ENCODE measurements at places on chromosomes 1 and 21. TPM values are rescaled to one million over a fixed set of nuclear protein-coding genes. Genes with fewer than 3 reads are reported as not detected.
A peak's percentile ranks its signal among the peaks of the same experiment; 100 is the strongest.

GRCh38 chr1:11391327-11391726 lies 87.6 kb upstream of the DISP3 start:
- H3K4me3 ChIP-seq, result no peak overlapping the region
- no peaks in the 10 kb centered on the region for H3K36me3 ChIP-seq
- H3K27me3 ChIP-seq, result peaks cover 78% of the 10 kb centered on the region
- no peak overlapping the region for H3K27ac ChIP-seq
- DNase-seq, result no peak
- no peaks in the 10 kb centered on the region for H3K4me1 ChIP-seq

DNA sequence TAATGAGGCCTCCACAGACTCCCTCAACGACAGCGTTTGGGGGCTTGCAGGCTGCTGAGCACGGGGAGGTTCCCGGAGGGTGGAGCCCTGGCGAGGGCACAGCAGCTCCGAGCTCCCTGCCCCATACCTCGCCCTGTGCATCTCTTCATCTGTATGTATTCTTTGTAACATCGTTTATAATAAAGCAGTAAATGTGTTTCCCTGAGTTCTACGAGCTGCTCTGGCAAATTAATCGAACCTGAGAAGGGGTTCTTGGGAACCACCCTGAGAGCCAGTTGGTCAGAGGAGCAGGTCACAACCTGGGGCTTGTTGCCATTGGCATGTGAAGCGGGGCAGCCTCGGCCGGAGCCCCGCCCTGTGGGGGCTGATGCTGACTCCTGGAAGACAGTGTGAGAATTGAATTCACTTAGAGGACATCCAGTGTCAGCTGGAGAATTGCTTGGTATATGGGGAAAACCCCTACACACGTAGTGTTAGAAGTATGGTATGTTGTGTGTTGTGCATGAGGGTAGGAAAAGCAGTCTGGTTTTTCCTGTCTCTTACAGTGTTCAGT lies 11.5 kb downstream of the SLC37A1 start:
- peak overlapping the region; percentile 60 for H3K27ac ChIP-seq
- H3K36me3 ChIP-seq, result peaks cover 2% of the 10 kb centered on the region
- H3K4me3 ChIP-seq, result no peak overlapping the region
- no peaks in the 10 kb centered on the region for H3K27me3 ChIP-seq
- peaks cover 54% of the 10 kb centered on the region for H3K4me1 ChIP-seq

- no peaks in the 10 kb centered on the region for H3K27me3 ChIP-seq
- H3K4me3 ChIP-seq, result no peak overlapping the region
- H3K4me1 ChIP-seq, result peaks cover 12% of the 10 kb centered on the region
- no peaks in the 10 kb centered on the region for H3K36me3 ChIP-seq
- DNase-seq, result no peak
Measured at GRCh38 chr1:8689431-8690252, 127.8 kb downstream of the RERE start.

DNA sequence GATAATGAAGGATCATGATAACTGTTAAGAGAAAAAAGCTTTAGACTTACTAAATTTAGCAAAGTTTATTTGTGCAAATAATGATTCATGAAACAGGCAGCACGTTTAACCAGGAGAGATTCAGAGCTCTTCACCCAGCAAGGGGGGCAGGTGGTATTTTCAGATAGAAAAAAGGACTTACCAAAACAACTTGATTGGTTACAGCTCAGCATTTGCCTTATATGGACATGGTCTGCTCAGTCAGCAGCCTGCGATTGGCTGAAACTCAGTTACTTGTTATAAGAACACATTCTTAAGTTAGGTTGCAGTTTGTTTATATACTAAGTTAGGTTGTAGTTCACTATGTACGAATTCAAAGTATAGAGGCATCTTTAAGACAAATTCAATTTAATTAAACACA lies 165.6 kb downstream of the DUSP10 start:
- H3K36me3 ChIP-seq, result no peaks in the 10 kb centered on the region
- H3K4me3 ChIP-seq, result no peak overlapping the region
- no peak for DNase-seq
- no peaks in the 10 kb centered on the region for H3K27me3 ChIP-seq

GRCh38 chr1:195745189-195746010 lies 862.8 kb downstream of the KCNT2 start:
- no peak overlapping the region for H3K4me3 ChIP-seq
- H3K27ac ChIP-seq, result no peak overlapping the region
- H3K36me3 ChIP-seq, result no peaks in the 10 kb centered on the region
- no peaks in the 10 kb centered on the region for H3K4me1 ChIP-seq
- no peaks in the 10 kb centered on the region for H3K27me3 ChIP-seq
- no peak for DNase-seq

DNA sequence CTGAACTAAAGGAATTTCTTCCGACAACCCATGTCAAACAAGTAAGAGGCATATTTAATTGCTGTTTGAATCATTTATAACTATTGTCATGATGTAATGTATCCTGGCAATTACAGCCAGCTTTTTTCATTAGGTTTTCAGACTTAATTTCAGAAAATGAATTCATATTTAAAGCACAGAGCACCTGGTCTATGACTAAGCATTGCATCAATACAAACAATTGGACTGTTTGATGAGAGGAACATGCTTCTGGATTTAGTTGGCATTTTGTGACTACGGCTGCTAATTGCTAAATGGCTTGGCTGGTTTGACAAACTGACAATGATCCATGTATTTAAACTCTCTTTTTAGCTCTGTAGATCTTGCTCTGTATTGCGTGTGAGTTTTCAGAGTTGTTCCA lies 853.4 kb downstream of the NCAM2 start:
- H3K4me3 ChIP-seq, result no peak overlapping the region
- no peaks in the 10 kb centered on the region for H3K4me1 ChIP-seq
- H3K27ac ChIP-seq, result no peak overlapping the region
- no peak for DNase-seq
- H3K36me3 ChIP-seq, result no peaks in the 10 kb centered on the region

- no peak overlapping the region for H3K4me3 ChIP-seq
- H3K27ac ChIP-seq, result no peak overlapping the region
- DNase-seq, result no peak
Measured at GRCh38 chr21:18384771-18385170, 18.8 kb downstream of the TMPRSS15 start.

DNA sequence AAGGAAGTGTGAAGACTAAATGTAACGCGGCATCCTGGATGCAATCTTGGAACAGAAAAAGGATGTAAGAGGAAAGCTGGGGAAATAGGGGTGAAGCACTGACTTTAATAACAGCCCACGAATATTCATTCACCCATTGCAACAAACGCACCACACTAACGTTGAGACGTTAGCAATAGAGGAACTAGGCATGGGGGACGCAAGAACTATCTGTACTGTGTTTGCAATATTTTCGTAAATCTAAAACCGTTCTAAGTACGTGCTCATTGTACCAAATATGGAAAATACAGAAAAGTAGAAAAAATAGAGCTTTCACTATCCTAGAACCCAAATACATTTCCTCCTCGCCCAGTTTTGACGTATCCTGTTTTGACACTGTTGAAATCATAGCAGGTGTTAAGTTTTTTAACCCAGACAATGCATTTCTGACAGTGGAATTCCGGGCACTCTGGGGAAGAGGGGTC lies 3.9 kb downstream of the LAPTM5 start:
- H3K27me3 ChIP-seq, result no peaks in the 10 kb centered on the region
- H3K4me1 ChIP-seq, result peaks cover 81% of the 10 kb centered on the region
- no peak for DNase-seq
- no peak overlapping the region for H3K4me3 ChIP-seq
- H3K27ac ChIP-seq, result peak overlapping the region; percentile 98

DNA sequence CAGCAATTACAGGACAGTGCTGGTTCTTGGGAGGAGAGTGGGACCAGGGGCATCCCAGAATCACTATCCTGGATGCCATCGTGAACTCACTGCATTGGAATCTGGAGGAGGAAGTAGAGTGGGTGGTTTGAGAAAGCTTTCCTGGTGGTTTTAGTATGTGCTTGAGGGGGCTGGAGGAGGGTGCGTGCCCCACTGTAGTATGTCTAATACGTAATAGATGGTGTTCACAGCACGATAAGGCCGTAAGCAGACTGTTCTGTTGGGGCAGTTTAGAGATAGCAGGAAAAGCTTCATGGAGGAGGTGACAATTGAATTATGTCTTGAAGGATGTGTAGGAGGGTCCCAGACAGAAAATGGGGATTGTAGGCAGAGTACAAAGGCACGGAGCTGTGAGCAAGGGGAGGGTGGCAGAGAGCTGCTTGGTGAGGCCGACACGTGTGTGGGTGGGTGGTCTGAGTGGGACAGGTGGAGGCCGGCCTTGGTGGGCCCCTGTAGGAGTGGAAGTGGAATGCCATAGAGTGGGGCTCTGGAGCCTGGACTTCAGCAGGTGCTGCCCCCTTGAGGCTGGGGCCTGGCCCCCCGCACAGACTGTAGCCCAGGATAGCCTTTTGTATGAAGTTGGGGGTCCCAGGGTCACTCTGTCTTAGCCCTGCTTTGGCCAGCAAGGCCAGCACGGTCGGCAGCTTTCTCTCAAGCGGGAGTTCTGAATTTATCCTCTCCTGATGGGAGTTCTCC lies 37.0 kb downstream of the IL6R start:
- H3K4me3 ChIP-seq, result no peak overlapping the region
- no peaks in the 10 kb centered on the region for H3K36me3 ChIP-seq
- H3K27ac ChIP-seq, result peak overlapping the region; percentile 33
- no peak for DNase-seq
- H3K4me1 ChIP-seq, result peaks cover 11% of the 10 kb centered on the region
- no peaks in the 10 kb centered on the region for H3K27me3 ChIP-seq

GRCh38 chr1:51518033-51518585 lies 957 bp downstream of the EPS15 start:
- peaks cover 67% of the 10 kb centered on the region for H3K4me1 ChIP-seq
- no peaks in the 10 kb centered on the region for H3K27me3 ChIP-seq
- H3K27ac ChIP-seq, result peak overlapping the region; percentile 92
- H3K36me3 ChIP-seq, result no peaks in the 10 kb centered on the region
- peak overlapping the region; percentile 88 for H3K4me3 ChIP-seq
- peak; percentile 79 for DNase-seq

- H3K4me1 ChIP-seq, result peaks cover 8% of the 10 kb centered on the region
- DNase-seq, result no peak
- peak overlapping the region; percentile 55 for H3K27ac ChIP-seq
- H3K27me3 ChIP-seq, result no peaks in the 10 kb centered on the region
Measured at GRCh38 chr1:51238034-51238403, 1.9 kb downstream of the RNF11 start.

DNA sequence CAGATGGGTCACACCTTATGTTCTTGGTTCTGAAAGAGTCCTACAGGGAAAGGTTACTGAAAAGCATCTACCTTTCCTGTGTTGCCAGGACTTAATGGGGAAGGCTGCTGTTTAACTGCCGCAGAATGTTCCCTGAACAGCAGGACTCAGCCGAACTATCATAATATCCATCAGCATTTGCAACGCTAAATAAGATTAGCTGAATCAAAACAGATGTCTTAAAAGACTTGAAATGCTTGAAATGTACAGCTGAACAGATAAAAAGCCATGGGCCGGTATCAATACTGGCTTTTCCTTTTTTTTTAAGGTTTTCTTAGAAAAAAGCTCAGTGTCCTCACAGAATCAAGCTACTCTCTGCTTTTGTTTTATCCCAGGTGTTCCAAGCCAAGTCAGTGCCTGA lies 19.7 kb upstream of the ATP13A2 start:
- H3K27me3 ChIP-seq, result no peaks in the 10 kb centered on the region
- no peak overlapping the region for H3K4me3 ChIP-seq
- peaks cover 21% of the 10 kb centered on the region for H3K4me1 ChIP-seq
- no peaks in the 10 kb centered on the region for H3K36me3 ChIP-seq
- DNase-seq, result no peak

GRCh38 chr1:230682274-230682673 lies 31.6 kb downstream of the AGT start:
- H3K36me3 ChIP-seq, result no peaks in the 10 kb centered on the region
- no peak overlapping the region for H3K4me3 ChIP-seq
- H3K4me1 ChIP-seq, result peaks cover 5% of the 10 kb centered on the region

GRCh38 chr1:38243106-38243505 lies 196.5 kb upstream of the POU3F1 start:
- H3K27ac ChIP-seq, result no peak overlapping the region
- H3K36me3 ChIP-seq, result no peaks in the 10 kb centered on the region
- no peaks in the 10 kb centered on the region for H3K4me1 ChIP-seq
- H3K4me3 ChIP-seq, result no peak overlapping the region

DNA sequence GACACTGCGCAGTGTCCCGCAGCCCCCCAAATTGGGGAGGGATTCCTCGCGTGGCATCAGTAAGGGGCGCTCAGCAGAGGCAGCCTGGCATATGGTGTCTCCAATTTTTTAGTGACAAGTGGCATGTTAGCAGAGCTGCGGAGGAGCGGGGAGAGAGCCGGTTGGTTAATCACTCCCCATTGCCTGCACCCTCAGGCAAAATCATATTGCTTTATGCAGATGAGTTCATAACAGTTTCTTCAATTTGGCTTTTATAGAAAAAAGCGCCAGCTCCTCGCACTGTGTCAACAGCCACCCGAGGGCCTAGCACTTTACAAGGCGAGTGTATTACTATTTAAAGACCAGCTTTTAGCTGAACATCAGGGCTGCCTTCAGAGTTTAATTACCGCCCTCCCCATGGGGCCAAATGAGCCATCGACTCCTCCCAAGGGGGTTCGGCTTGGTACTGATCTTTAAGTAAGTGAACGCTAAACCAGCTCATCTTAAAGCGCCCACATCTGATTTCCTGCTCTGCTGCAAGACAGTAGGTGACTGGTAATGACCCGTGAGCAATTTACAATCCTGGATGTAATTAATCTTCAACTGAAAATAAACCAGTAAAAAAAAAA lies 298.9 kb downstream of the DSCAM start:
- no peak for DNase-seq
- H3K27me3 ChIP-seq, result no peaks in the 10 kb centered on the region
- no peaks in the 10 kb centered on the region for H3K36me3 ChIP-seq
- H3K4me3 ChIP-seq, result no peak overlapping the region
- no peak overlapping the region for H3K27ac ChIP-seq
- H3K4me1 ChIP-seq, result no peaks in the 10 kb centered on the region

DNA sequence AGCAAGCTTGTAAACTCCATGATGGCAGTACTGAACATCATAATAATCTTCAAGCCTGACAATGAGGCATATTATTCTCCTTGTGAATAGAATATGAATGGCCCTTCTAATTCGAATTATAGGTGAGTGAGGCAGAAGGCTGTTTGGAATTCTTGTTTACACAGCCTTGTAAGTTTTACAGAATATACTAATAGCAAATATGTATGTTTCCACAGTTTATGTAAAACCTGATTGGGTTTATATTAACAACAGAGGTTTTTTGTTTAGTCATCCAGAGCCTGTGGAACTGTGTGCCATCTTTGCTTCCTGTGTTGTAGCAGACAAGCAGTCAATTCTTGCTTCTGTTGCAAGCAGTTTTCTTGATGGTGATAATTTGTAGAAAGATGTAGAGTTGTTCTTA lies 8.0 kb downstream of the OSBPL9 start:
- H3K36me3 ChIP-seq, result no peaks in the 10 kb centered on the region
- H3K4me1 ChIP-seq, result peaks cover 10% of the 10 kb centered on the region
- H3K4me3 ChIP-seq, result no peak overlapping the region
- DNase-seq, result no peak

Gene TTC39A
- total RNA-seq, result 40.8 TPM

Gene FAM72C
- total RNA-seq, result 0.18 TPM

Gene IVNS1ABP
- total RNA-seq, result 134 TPM

Gene GOLT1A
- total RNA-seq, result 9.5 TPM

Gene POU3F1
- not detected for total RNA-seq

Gene SPATA1
- 1.3 TPM for total RNA-seq

Gene LENEP
- total RNA-seq, result not detected

Gene MARK1
- 4.3 TPM for total RNA-seq
